ENCODE measurements at places on chromosomes 6 and 20.
A peak's percentile ranks its signal among the peaks of the same experiment; 100 is the strongest.

DNA sequence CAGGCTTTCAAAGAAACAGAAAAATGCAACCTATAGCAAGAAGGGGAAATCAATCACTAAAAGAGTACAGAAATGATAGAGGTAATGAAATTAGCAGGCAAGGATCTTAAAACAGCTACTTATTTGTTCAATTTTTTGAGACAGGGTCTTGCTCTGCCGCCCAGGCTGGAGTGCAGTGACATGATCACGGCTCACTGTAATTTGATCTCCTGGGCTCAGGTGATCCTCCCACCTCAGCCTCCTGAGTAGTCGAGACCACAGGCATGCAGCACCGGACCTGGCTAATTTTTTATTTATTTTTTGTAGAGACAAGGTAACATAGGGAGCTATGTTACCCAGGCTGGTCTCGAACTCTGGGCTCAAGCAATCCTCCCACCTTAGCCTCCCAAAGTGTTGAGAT, 21.6 kb downstream of the TFB1M start:
- DNase-seq, result no peak

DNA sequence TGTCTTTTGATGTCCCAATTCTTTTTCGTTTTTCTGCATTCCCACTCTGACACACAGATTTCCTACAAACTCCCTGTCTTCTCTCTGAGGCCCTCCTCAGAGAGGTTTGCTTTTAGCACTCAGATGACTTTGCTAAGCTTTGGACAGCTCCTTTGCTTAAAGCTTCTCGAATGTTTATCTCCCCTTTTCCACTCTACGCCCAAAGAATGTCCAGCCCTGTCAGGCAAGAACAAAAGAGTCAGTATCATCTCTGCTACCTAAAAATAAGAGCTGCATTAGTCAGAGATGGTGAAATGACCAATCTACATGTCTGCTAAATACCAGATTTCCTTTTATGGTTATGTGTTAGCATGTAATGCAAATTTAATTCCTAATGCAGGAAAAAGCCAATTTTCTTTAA, 56.8 kb downstream of the PREP start:
- no peak for DNase-seq

GRCh38 chr6:44740566-44741120, 353.1 kb downstream of the CDC5L start:
- no peak for DNase-seq

- DNase-seq, result no peak
These were observed 40.1 kb upstream of the RNF144B start for GRCh38 chr6:18347021-18347577.

DNA sequence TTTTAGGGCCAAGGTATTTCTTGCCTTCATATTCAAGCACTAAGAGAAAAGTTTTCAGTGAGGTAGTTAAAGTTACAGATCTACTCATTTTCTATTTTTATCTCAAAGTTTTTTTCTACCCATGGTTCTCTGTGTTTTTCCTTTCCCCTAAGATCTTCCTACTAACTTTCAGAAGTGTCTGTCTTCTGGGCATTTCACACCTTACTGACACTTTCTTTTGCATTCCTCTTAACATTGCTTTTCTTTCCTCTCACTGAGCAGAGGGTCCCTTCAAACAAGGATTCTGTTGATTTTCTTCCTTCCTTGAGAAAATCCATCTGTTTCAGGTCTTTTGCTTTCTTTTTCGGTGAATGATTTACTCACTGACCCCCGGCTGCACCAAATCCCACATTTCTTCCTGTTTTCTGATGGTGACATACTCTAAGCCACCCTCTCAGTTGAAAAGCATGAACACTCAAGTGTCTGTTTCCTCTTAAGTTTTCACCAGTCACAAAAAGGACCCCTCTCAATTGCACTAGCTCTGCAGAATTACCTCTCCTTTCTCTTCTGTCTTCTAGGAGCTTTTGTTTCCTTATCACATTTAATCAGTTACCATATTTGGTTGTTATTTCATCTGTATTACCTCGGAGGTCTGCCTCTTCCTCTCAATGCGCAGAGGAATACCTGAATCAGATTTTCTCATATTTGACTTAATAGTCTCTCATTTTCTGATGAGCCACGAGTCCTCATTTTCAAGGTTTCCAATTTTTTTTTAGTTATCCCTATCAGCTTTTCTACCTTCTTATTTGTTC, 73.5 kb upstream of the RNF217 start:
- DNase-seq, result no peak

DNA sequence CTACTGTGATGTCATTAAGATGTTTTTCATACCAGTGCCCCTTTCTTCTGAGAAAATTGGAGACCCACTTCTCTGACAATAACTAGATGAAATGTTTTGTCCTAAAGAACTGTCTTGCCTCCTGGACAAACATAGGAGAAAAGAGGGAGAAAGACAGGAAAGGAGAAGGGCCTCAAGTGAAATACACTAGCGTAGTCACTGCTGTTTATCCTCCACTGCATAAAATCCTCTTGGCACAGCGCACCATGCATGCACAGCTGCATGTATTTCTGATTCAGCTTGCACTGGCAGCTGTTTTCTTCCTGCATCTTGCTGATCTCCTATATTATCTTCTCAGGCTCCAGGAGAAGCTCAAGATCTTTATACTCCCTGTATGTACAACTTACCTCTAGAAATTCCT, 158.0 kb upstream of the BMP5 start:
- no peak for DNase-seq

DNA sequence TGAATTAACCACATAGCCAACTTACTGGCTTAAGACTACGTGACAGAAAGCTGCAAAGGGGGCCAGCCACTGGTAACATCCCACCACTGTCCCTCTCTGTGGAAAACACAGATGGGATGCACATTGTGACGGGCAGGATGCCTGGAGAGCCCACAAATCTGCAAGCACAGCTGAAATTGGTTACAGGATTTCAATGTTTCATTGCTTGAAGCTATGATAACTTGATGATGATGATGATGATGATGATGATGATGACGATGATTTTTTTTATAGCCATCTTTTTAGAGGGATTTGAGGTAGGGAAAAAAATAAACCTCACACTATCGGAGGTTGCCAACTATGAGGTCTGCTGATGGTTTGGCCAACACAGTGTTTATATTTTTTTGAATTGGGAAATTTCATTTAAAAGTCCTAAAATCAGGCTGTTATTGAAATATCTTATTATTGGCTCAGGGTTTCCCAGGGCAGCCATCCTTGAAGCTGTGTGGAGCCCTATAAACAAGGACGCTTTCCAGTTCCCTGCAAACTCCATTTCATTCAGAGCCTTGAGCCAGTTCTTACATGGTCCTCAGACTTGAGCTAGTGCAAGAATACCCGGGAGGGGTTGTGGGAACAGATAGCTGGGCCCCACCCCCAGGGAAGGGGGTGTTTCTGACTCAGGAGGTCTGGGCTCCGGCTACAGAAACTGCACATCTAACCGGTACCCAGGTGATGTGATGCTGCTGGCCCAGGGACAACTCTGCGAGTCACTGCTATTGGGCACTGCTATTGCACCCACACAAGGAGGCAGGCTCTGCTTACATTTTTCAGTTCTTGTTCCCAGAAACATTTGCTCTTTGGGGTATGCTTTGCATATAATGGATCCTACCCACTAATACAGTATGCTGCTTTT, 27.1 kb downstream of the BCAS1 start:
- DNase-seq, result no peak

- DNase-seq, result no peak
These were observed 250.2 kb downstream of the PREX1 start for GRCh38 chr20:48577557-48577956.

DNA sequence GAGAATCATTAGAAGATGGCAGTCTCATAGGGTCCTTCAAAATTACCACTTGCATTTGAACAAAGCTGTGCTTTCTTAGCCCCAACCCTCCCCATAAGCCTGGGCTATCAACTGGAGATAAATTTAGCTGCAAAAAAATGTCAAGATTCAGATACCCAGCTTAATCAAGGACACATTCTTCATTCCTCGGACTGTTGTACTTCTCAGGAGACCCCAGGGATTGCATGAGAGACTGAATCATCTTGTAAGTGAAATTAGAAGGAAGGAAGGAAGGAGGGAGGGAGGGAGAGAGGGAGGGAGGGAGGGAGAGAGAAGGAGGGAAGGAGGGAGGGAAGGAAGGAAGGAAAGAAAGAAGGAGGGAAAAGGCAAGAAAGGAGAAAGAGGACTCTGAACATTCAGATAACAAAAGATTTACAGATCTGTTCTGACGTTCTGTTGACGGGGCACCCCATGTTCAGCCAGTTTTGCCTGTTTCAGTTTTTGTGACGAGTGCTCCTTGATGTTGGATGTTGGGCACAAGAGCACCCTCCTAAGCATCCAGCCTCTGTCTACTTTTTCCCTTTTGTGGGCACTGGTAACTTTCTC, 498.7 kb downstream of the PREX1 start:
- DNase-seq, result no peak

DNA sequence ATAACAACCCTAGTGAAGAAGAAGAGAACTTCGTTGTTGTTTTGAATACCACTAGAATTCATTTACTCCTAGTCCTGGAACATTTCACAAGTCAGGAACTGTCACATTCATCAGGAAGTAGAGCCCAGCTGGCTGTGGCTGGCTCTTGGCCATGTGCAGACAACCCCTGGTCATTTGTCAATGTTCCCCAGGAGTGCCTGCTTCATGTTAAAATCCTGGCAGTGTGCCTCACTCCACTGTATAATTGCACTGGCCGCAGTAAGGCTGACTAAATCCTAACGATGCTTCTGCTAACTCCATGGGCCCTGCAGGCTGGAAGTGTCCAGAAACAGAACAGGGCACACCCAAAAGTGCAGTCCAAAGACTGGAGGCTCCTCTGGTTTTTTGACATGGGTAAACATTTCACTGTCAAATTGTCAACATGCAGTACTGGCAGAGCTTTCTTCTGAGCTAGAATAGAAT, 41.5 kb upstream of the ADGRF1 start:
- DNase-seq, result no peak

DNA sequence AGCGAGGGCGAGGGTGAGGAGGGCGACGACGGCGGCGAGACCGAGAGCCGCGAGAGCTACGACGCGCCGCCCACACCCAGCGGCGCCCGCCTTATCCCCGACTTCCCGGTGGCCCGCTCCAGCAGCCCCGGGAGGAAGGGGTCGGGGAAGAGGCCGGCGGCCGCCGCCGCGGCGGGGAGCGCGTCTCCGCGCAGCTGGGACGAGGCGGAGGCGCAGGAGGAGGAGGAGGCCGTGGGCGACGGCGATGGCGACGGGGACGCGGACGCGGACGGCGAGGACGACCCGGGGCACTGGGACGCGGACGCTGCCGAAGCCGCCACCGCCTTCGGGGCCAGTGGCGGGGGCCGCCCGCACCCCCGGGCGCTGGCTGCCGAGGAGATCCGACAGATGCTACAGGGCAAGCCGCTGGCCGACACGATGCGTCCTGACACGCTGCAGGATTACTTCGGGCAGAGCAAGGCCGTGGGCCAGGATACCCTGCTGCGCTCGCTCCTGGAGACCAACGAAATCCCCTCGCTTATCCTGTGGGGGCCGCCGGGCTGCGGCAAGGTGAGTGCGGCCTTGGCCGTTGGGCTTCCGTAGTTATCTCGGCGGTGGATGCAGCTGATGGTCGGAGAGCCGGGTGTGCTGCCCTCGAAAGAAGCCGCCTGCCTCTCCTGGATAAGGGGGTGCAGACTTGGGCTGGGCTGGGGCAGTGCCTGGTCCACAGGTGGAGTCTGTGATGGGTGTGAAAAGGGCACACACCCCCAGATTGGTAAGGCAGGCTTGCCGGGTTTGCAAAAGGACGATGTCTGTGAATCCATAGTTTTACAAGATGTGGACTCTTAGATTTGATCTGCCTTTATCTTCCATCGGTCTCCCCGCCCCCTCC, 938 bp downstream of the WRNIP1 start:
- DNase-seq, result peak; percentile 49

GRCh38 chr6:134902936-134903335, 47.0 kb downstream of the ALDH8A1 start:
- DNase-seq, result no peak

- no peak for DNase-seq
These were observed 904.5 kb downstream of the GRIK2 start for GRCh38 chr6:102298051-102298450.

GRCh38 chr20:49635166-49635565, 67.2 kb upstream of the PTGIS start:
- DNase-seq, result no peak

- no peak for DNase-seq
These were observed 423.6 kb downstream of the HAO1 start for GRCh38 chr20:7516621-7517111.

GRCh38 chr6:79404677-79405076, 132.6 kb downstream of the LCA5 start:
- DNase-seq, result no peak

- DNase-seq, result no peak
These were observed 169.1 kb upstream of the CDYL start for GRCh38 chr6:4606821-4607704.
